ENCODE measurements at places on chromosomes 11 and 22. TPM values are rescaled to one million over a fixed set of nuclear protein-coding genes. Genes with fewer than 3 reads are reported as not detected.
A peak's percentile ranks its signal among the peaks of the same experiment; 100 is the strongest.

Gene OR51I1
- total RNA-seq: not detected

- H3K36me3 ChIP-seq: no peaks in the 10 kb centered on the region
- H3K4me1 ChIP-seq: no peaks in the 10 kb centered on the region
- no peaks in the 10 kb centered on the region for H3K27me3 ChIP-seq
- no peak overlapping the region for H3K27ac ChIP-seq
- H3K4me3 ChIP-seq: no peak overlapping the region
- DNase-seq: no peak
Measured at GRCh38 chr11:133621611-133622010, 89.3 kb upstream of the OPCML start.

DNA sequence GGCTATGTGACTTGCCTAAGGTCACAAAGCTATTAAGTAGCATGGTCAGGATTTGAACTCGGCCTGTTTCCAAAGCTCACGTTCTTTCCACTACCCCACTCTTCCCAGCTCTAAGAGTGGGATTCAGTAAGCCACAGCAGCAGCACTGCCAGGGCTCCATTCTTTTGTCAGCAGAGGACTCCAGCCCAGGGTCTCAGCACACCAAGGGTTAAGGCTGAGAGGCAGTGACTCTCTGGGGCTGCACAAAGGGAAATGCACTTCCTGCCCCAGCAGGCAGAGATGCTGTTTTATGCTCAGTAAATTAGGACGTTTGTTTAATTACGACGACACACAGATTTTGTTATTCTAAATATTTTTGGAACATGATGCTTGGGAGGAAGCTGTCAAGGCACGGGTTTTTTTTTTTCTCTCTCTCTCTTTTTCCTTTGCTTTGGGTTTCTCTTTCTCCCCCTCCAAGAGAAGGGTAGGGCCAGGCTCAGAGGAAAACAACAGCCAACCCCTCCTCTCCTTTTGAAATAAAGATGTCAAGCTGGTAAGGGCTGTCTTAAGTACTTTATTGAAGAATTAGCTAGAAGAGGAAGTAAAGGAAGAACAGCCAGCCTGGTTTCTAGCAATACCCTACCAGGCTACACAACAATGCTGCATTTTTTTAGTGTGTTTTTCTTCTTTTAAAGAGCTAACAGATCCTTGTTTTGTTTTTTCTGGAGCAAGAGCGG is 2.8 kb downstream of the MYH9 start:
- H3K4me1 ChIP-seq: peaks cover 67% of the 10 kb centered on the region
- peak overlapping the region; percentile 86 for H3K4me3 ChIP-seq
- H3K27ac ChIP-seq: peak overlapping the region; percentile 79
- H3K36me3 ChIP-seq: peaks cover 19% of the 10 kb centered on the region
- no peaks in the 10 kb centered on the region for H3K27me3 ChIP-seq

Gene FGF19
- not detected for total RNA-seq

Gene TBX1
- not detected for total RNA-seq

DNA sequence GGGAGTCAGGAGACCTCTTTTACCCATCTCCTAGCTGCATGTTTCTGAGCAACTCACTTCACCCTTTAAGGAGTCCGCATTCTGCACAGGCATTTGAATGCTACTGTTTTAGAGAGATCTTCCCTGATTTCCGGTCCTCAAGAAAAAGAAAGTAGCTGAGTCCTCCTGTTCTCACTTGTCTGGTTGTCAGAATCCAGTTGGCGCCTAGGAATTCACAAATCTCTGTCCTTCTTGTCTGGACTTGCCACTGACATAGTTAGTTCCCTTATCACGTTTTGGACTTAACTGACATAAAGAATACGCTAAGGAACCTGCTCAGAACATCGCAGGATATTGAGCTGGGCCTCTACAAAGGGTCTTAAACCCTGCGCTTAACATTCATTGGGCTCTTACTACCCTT is 61.3 kb upstream of the OR5P2 start:
- H3K4me3 ChIP-seq: no peak overlapping the region
- H3K4me1 ChIP-seq: no peaks in the 10 kb centered on the region
- no peak for DNase-seq
- no peak overlapping the region for H3K27ac ChIP-seq
- H3K36me3 ChIP-seq: no peaks in the 10 kb centered on the region
- H3K27me3 ChIP-seq: no peaks in the 10 kb centered on the region

DNA sequence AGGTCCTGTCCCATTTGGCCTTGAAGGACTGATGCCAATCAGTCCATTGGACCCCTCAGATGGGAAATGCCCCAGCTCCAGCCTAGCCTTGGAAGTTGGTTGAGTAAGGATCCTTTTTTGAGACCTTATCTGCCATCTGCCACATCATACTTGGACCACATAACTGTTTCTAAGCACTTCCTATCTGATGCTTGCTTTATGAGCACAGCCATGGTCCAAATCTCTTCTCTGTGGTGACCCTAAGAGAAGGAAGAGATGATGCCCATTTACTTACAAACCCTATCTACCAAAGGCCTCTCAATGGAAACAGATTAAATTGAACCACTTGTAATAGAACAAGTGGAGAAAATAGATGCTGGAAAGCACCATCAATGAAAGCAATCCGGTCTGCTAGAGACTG is 53.8 kb upstream of the TTC12 start:
- no peaks in the 10 kb centered on the region for H3K36me3 ChIP-seq
- no peak overlapping the region for H3K27ac ChIP-seq
- no peak for DNase-seq
- no peaks in the 10 kb centered on the region for H3K27me3 ChIP-seq

Gene APOA5
- total RNA-seq: not detected

- DNase-seq: no peak
- H3K36me3 ChIP-seq: peaks cover 5% of the 10 kb centered on the region
- H3K4me3 ChIP-seq: no peak overlapping the region
- H3K27me3 ChIP-seq: no peaks in the 10 kb centered on the region
- H3K4me1 ChIP-seq: no peaks in the 10 kb centered on the region
Measured at GRCh38 chr11:86262387-86262786, 17.8 kb downstream of the EED start.

- H3K27me3 ChIP-seq: no peaks in the 10 kb centered on the region
- peaks cover 39% of the 10 kb centered on the region for H3K4me1 ChIP-seq
- peaks cover 6% of the 10 kb centered on the region for H3K36me3 ChIP-seq
- peak overlapping the region; percentile 95 for H3K27ac ChIP-seq
- DNase-seq: no peak
Measured at GRCh38 chr11:65416841-65417701, 5.5 kb upstream of the NEAT1 start.

DNA sequence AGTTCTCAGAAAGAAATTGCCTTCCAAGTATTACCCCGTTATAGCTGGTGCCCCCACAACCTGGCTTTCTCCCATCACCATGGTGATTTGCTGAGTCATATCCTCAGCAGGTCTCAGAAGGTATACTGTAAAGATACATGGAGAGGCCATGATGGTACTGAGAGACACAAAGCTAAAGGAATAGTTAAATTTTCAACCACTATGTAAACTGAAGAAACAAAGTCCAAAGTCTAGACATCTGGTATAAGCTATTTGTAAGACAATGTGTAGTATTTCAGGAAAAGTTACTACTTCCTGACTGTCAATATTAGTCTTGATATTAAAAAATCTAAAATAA is 377.1 kb downstream of the DCDC1 start:
- no peak for DNase-seq
- H3K4me1 ChIP-seq: no peaks in the 10 kb centered on the region
- H3K36me3 ChIP-seq: no peaks in the 10 kb centered on the region

Gene DAGLA
- 0.19 TPM for total RNA-seq

Gene PMM1
- 22.6 TPM for total RNA-seq

Gene BTBD18
- 0.09 TPM for total RNA-seq

Gene GSTT2
- not detected for total RNA-seq

GRCh38 chr11:109511598-109511997 is 89.6 kb downstream of the C11orf87 start:
- DNase-seq: no peak
- H3K4me3 ChIP-seq: no peak overlapping the region
- H3K36me3 ChIP-seq: no peaks in the 10 kb centered on the region

- H3K4me3 ChIP-seq: no peak overlapping the region
- no peak for DNase-seq
- no peaks in the 10 kb centered on the region for H3K4me1 ChIP-seq
- H3K36me3 ChIP-seq: no peaks in the 10 kb centered on the region
- no peak overlapping the region for H3K27ac ChIP-seq
- no peaks in the 10 kb centered on the region for H3K27me3 ChIP-seq
Measured at GRCh38 chr22:32623943-32624342, 149.3 kb downstream of the FBXO7 start.

DNA sequence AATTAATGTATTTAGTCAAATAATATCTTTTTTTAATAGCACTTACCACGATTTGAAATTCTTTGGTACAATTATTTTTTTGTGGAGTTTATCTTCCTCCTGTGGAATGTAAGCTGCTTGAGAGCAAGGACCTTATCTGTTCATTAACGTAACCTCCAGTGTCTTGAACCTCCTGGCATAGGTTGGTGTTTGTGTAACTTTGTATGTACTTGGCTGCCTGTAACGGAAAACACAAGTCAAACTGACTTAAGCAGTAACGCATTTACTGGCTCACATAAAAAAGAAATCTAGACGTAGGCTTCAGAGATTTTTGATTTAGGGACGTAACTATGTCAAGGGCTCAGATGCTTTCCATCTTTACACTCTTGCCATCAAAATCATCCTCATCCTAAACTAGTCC is 56.1 kb downstream of the ARHGEF12 start:
- H3K27ac ChIP-seq: no peak overlapping the region
- DNase-seq: no peak
- H3K4me1 ChIP-seq: no peaks in the 10 kb centered on the region

Gene CLMP
- total RNA-seq: 0.09 TPM

GRCh38 chr11:134464981-134465730 is 53.1 kb upstream of the B3GAT1 start:
- H3K36me3 ChIP-seq: no peaks in the 10 kb centered on the region
- no peak overlapping the region for H3K27ac ChIP-seq
- no peak overlapping the region for H3K4me3 ChIP-seq
- no peak for DNase-seq
- peaks cover 41% of the 10 kb centered on the region for H3K27me3 ChIP-seq
- H3K4me1 ChIP-seq: no peaks in the 10 kb centered on the region

DNA sequence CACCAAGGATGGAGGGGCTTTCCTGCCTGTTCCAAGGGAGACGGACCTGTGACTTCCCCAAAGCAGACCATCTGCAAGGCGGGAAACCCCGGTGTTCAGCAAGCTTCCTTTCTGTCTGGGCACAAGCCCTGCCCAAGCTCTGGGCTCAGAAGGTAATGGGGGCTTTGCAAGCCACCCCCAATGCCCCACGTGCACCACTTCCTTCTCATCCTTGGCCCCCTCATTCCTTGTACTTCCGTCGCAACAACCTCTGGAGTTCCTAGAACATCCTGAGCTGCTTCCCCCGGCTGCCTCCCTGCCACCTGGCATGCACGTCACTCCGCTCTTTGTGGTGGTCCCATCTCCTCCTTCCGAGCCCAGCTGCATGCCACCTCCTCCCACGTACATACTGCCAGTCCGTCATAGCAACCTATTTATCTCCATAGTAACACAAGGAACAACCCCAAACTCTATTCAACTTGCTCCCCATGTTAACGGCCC is 3.9 kb downstream of the MYEOV start:
- peak; percentile 69 for DNase-seq
- no peaks in the 10 kb centered on the region for H3K27me3 ChIP-seq
- H3K36me3 ChIP-seq: no peaks in the 10 kb centered on the region
- peaks cover 69% of the 10 kb centered on the region for H3K4me1 ChIP-seq

GRCh38 chr22:44557064-44557748 is 59.2 kb upstream of the RTL6 start:
- H3K4me1 ChIP-seq: no peaks in the 10 kb centered on the region
- no peak overlapping the region for H3K4me3 ChIP-seq
- H3K27ac ChIP-seq: no peak overlapping the region
- no peak for DNase-seq

DNA sequence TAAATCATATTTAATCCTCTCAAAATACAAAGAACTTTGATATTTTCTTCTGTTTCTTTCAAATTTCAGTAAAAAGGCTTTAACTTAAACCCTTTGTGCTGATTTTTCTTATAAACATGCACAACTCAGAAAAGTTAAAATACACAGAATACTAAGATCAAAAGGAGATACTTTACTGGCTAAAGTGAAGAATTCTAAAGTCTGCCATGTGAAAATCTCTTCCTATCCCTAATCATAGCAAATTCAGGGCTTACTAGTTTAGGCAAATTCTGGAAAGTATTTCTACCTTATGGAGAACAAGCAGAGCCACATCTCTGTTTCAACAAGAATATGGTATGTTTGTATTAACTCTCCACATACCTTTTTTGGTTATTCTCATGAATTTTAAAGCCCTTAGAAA is 96.6 kb downstream of the PGR start:
- H3K27ac ChIP-seq: no peak overlapping the region
- no peaks in the 10 kb centered on the region for H3K27me3 ChIP-seq
- H3K4me3 ChIP-seq: no peak overlapping the region

Gene OR5A1
- total RNA-seq: not detected

DNA sequence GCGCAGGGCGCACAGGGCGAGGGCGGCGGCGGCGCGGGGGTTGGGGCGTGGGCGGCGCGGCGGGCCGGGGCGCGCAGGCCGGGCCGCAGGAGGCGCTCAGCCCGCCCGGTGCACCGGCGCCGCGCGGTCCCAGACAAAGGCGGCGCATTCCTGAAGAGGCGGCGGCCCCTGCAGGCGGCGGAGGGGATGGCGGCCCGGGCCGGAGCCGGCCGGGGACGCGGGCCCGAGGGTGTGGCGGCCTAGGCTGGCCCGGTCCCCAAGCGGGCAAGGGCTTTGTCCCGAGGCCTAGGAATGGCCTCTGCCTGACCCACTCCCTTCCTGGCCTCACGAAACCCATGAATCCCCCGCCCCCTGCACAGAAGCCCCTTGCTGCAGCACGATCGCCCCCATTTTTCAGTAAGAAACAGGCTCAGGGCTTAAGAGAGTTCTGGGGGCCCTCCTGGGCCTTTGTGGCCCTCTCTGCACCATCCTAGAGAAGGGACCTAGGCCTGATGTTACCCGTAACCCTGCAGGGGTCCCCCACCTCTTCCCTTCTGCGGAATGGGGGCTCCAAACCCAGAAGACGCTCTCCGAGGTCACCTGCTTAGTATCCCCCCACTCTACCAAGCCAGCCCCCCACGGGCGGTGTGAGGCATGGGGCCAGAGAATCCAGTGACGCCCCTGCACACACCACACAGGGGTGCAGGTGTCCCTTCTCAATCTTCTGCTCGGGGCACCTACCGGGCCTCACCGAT is at the start of gene RTN4R:
Gene RTN4R (minus strand): TSS at position 40 of the 734 bp plus-strand sequence. CDS start 226 bp downstream, outside the sequence.
- no peak within 1 kb of the TSS for H3K27ac ChIP-seq
- H3K27me3 ChIP-seq: no peaks in the 10 kb centered on the region
- DNase-seq: peak; percentile 44
- H3K4me1 ChIP-seq: no peaks in the 10 kb centered on the region
- H3K4me3 ChIP-seq: peak within 1 kb of the TSS; percentile 34

- no peak overlapping the region for H3K27ac ChIP-seq
- no peak for DNase-seq
- H3K27me3 ChIP-seq: no peaks in the 10 kb centered on the region
- H3K36me3 ChIP-seq: no peaks in the 10 kb centered on the region
Measured at GRCh38 chr11:128374026-128374425, 213.3 kb downstream of the ETS1 start.

Gene HBG2
- not detected for total RNA-seq

- no peak overlapping the region for H3K27ac ChIP-seq
- no peaks in the 10 kb centered on the region for H3K36me3 ChIP-seq
- DNase-seq: no peak
- H3K4me1 ChIP-seq: no peaks in the 10 kb centered on the region
Measured at GRCh38 chr11:93775289-93775688, 8.8 kb upstream of the MED17 start.
